ENCODE measurements at places on chromosomes 7 and 10.
A peak's percentile ranks its signal among the peaks of the same experiment; 100 is the strongest.

DNA sequence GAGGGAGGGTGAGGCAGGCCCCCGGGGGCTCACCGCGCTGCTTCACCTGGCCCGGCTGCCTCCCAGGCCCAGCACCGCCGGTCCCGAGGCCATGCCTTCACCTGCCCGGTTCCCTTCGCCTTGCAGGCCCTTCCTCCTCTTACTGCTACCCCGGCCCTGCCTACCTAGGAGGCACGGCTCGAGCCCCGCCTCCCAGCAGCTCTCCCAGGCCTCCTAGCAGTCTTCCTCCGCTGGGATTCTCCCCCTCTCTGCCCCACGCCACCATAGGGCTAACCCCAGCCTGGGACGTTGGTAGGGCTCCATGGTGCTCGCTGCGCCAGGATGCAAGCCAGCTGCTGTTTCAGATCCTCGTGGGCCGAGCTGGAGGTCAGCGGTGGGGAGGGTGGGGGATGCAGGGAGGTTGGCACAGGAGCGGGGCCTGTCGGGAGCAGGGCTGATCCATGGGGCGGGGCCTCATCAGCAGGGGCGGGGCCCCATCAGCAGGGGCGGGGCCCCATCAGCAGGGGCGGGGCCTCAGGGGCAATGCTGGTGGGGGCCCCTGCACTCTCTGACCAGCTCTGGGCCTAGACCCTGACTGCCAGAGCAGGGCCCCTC lies 63.3 kb downstream of the RASGEF1A start:
- DNase-seq = peak; percentile 44

GRCh38 chr7:133369130-133369529 lies 116.3 kb downstream of the EXOC4 start:
- DNase-seq = no peak

DNA sequence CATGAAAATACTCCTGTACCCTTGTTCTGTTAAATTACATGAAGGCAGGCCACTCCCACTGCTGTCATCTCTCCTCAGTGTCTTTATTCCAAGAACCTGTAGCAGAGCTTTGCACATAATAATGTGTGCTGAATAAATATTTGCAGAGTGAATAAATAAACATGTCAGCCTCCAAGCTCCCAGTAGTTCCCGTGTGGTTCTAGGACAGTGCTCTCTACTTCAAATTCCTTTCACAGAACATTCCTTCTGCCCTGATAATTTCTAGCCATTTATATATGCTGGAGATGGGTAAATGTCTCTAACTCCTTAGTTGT lies 20.3 kb upstream of the HYAL4 start:
- no peak for DNase-seq

DNA sequence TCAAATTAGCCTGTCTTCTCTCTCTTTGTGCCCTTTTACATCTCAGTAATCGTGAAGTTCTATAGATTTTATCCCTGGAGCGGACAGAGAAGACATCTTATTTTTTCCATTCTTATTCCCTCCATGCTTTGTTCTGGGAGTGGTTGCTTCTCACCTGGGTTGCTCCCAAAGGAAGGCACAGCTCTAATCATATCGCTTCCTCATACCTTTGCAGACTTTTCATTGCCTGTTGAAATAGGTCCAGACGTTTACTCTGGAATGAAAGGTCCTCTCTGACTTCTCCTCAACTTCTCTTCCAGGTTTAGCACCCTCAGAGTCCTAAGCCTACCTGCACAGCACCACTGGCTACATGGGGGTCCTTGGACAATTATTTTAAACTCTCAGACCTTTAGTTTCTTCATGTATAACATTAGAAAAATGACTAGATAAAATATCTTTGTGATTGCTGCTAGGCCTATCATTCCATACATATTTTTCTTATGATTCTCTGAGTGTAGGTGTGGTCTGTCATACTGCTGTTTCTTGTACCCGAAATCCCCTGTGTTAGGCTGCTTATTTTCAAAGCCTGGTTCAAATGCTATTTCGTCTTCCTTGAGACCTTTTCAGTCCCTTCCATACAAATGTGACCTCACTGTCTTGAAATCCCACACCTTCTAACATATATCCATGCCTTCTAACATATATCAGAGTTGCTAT lies 418.1 kb downstream of the GFRA1 start:
- DNase-seq = no peak

DNA sequence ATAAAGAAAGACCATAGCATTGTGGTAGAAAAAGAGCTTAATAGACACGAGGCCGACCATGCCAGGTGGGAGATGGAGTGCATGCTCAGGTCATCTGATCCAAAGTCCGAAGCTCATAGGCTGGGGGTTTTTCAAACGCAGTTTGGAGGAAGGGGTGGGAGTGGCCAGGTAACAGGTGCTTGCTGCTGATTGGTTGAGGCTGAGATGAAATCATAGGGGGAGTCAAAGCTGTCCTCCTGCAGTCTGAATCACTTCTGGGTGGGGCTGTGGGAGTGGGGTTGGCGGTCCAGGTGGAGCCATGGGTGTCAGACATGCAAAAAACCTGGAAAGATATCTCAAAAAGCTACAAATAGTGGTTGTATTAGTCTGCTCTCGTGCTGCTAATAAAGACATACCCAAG lies 2.8 kb upstream of the ERCC6 start:
- no peak for DNase-seq

- DNase-seq = no peak
These were observed 57.4 kb upstream of the TFEC start for GRCh38 chr7:116087984-116088383.

DNA sequence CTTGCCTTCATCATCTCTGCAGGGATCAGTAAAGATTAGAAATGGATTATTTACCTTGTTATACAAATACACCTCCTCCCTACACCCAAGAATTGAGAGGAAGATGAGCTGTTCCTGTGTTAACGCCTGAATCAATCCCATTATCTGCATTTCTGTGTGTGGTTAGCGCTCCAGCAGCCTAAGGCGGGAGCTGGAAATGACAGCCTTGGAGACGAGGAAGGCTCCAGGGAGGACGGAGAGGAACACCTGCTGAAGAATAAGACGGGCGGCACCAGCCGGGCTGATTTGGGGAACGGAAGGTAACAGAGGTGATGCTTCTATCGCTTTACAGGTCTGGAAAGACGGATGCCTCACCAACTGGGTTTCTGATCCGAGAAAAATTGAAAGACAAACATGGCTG lies 34.2 kb upstream of the DDC start:
- DNase-seq = no peak

DNA sequence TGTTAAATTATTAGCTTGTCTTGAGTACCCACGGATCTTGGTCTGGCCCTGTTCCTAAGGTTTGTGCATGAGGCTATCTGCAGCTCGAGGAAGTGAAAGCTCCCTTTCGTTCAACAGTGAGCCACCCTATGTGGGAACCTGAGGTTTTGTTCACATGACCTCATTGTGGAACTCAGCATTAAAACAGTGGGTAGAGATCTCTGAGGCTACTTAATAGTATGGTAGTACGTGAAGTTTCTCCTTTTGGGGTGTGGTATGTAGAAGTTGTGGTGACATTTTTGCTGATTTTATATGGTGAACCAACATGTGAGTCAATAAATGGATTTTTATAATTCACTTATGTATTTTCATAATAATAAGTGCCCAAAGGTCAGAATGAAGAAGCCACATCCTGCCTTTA lies 252.7 kb upstream of the FERD3L start:
- DNase-seq = no peak

GRCh38 chr7:159067576-159068487 lies 76.8 kb downstream of the VIPR2 start:
- DNase-seq = no peak

GRCh38 chr10:118304521-118304920 lies 37.6 kb downstream of the FAM204A start:
- DNase-seq = no peak
